Fibroblast of skin of left quadriceps (primary cell): ENCODE measurements at places on chromosomes 1 and 21.

GRCh38 chr1:31725134-31725533 is 21.3 kb upstream of the COL16A1 start:
- DNase-seq: no peak

- peak; percentile 9 for DNase-seq
Measured at GRCh38 chr1:238052496-238053266, 162.0 kb upstream of the ZP4 start.

DNA sequence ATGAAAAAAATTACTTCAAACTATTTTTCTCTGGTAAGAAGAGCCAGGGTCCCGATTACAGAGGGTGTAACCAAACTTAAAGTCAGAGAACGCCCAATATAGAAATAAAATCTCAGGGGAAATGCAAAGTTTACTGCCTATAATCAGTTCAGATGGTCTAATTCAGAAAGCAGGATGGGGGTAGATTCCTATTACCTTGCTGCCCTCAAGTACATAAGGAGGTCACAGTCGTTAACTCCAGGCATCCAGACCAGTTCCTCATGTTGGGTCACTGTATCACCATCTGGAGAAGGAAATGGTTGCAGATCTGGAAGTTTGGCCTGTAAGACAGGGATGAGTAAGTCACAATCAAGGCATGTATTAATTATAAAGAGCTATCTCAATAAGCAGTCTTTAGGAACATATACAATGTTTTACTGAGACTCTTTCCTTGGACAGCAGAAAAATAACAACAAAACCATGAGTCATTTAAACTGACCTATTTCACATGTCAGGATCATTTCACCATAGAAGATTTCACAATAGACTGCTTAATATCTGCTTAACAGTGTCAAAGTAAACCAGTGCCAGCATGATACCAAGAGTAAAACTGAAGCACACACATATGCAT is 179.4 kb downstream of the SLC45A1 start:
- DNase-seq: no peak

DNA sequence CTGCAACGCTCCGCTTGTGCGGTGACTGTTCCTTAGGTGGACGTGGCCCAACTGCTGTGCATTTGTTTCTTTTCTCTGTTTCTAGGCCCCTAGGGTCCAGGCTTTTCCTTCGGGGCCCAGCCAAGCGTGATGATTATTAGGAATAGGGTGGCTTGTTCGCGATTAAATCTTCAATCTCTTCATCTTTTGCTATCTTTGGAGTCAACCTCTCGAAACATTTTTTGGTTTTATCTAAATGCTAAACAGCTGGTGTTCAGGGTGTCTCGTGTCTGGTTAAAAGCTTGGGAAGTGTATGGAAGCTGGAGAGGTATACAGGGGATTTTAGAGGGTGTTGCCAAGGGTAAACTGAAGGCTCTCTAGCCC is 844 bp upstream of the PLD5 start:
- DNase-seq: no peak

GRCh38 chr1:36204347-36204909 is 19.8 kb upstream of the THRAP3 start:
- no peak for DNase-seq

DNA sequence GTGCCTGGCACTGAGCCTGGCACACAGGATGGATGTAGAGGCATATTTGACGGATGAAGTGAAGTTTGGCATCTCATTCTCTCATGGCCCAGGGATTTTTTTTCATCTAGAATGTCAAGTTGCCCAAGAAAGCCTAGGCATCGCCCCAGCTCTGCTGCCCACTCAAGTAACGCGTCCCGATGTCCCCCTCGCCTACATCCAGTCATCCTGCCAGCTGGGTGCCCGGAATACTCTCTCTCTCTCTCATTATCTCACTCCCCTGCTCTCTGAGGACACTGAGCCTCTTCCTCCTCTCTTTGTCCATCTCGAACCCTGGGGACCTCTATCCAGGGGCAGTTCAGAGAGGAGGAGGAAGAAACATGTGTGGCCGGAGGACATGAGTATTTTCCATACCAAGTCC is 142.3 kb upstream of the ZC3H12A start:
- no peak for DNase-seq

DNA sequence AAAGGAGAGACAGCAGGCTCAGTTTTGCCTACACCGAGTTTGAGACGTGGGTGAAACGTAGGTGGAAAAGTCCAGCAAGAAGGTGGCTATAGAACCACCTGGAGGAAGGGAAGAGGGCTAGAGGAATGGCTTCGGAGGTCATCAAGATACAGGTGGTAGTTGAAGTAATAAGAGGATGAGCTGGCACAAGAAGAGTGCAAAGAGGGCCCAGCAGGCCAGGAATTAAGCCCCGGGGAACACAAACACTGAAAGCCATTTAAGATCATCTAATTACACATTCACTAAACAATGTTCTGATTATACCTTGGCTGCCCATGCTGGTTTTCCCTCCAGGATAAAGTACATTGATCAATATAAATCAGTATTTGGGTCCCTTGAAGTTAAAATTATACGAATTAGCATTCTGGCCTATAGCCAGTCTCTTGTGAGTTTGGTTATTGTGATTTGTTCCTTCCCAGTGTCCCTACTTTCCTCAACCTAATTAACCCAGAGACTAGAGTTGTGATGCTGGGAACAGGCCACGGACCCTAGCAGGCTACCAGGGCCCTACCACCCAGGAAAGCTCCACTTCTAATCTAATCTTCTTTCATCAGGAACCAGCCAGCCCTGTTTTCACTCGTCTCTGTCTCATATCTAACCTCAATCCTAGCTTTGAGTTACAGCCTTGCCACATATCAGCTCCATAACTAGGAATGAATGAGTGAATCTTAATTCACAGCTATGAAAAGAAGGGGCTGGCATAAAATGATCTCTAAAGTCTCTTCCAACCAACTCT is 26.4 kb upstream of the PPP1R15B start:
- DNase-seq: no peak

- peak; percentile 72 for DNase-seq
Measured at GRCh38 chr1:65509912-65510680, 89.6 kb downstream of the LEPR start.

- DNase-seq: no peak
Measured at GRCh38 chr1:19533626-19534025, 48.3 kb upstream of the CAPZB start.

DNA sequence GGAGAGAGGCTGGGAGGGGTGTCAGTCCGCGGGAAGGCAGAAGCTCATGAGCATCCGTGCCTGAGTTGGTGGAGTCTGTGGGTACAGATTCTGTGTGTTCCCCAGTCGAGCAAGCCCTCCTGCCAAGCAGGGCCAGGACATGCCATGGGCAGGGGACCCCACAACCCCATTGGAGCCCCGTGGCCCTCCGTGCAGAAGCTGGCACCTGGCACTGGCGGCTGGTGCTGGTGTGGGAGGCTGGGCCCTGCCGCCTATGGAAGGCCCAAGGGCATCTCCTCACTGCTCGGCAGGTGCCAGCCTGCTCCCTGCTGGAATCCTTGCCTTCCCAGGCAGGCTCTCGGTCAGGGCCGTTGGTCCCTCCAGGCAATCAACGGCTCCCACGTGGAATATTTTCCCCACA is 73.7 kb downstream of the UBE2T start:
- no peak for DNase-seq

DNA sequence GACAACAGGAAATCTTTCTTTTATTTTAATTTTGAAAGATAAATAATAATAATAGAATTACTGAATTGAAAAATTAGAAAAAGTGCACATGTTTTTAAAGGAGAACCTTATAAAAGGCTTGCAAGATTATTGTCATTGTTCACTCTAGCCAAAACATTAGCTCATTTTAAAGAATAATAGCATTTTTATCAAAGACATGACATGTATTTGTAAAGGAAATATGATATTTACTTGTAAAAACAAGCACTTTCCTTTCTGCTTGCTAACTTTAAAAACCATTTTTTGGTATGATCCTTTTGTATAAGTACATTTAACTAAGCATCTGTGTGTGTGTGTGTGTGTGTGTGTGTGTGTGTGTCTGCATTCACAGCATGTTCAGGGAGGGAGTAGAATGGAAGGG is 156.3 kb upstream of the C1orf87 start:
- no peak for DNase-seq

DNA sequence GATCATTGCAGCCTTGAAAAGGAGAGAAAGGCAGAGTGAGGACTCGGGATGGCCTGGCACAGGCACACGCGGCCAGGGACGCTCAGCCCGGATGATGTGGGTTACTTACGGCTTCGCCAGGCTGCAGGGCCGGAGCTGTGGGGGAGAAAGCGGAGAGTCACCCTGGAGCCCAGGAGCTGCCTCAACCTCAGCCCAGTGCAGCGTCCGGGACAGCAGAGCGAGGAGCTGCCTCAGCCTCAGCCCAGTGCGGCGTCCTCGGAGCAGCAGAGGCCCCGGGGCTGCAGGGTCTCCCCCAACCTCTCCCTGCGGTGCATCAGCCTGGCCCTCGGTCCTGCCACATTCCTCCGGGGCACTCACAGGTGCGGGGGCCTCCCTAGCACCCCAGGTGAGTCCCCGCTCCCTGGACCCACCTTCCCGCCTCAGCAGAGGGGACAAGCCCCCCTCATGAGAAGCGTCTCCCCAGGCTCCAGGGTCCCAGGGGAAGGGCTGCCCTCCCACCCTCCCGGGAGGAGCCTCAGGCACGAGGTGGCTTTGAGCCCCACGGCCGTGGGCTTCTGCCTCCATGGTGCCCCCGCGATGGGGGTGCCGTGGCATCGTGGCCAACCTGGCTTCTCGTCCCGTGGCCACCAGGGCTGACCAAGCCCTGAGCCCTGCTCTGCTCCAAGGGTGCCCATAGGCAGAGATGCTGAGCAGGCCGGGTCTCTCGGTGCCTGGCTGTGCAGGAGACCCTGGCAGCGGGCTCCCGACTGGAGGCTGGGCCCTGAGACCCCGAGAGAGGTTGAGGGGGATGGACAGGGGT is 10.5 kb upstream of the RNF223 start:
- DNase-seq: no peak

DNA sequence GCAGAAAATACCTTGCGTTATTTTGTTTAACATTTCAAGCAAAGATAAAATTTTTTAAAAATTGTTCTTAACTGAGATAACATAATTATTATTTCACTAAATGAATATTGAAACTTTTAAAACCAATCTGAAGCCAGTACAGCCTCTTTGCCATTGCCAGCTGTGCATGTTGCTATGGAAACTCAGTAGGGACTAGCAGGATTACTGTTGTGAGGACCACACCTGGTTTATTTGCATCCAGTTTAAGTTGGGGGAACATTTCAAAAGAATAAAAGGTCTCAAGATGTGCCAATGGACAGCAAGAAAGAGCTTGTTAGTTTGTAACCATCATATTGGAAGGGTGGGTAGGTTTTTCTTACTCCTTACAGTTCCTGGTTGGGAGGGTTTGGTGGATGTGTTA is 80.7 kb downstream of the POU2F1 start:
- DNase-seq: no peak

DNA sequence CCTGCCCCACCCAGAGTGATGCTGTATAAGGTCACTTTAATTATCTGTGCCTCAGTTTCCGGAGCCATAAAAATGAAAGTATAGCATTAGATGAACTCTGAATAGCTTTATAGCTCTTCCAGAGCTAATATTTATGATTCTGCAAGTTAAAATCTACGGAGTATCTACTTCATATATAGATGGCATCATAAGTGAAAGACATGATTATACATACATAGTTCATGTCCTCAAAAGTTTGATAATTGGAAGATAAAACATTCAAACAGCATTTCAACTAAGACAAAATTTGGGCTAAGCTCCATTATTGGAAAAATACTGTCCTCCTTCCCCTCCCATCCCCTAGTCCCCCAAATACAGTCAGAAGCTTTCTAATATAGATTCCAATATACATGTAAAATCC is 4.2 kb downstream of the AKT3 start:
- DNase-seq: no peak

- no peak for DNase-seq
Measured at GRCh38 chr21:26332867-26333266, 162.3 kb upstream of the APP start.

- no peak for DNase-seq
Measured at GRCh38 chr1:80214888-80215540, 1208.5 kb upstream of the ADGRL4 start.

DNA sequence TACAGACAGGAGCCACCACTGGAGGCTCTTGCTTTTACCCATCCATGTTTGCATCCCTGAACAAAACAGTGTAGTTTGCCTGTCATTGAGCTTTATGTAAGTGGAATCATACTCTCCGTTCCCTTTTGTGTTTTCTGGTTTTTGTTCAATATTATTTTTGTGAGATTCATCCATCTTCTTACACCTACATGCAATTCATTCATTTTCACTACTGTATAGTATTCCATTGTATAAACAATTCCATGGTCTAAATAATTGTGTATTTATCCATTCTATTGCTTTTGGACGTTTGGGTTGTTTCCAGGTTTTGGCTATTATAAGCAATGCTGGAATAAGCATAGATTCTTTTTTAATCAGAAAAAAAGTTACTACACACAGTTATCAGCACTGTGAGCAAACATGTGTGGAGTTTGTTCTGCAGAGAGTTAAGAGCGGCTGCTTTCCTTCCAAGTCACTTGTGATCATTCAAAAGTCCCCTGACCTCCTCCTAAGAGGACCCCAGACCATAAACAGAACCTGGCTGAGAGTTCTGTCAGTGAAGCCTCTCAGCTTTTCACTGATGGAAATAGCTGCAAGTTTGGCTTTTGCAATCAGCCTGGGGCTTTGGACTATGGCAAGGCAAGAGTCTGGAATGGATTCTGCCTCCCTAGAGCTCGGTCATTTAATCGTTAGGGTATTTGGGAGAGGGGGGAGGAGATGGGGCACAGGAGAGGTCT is 5.1 kb upstream of the GPR157 start:
- no peak for DNase-seq

DNA sequence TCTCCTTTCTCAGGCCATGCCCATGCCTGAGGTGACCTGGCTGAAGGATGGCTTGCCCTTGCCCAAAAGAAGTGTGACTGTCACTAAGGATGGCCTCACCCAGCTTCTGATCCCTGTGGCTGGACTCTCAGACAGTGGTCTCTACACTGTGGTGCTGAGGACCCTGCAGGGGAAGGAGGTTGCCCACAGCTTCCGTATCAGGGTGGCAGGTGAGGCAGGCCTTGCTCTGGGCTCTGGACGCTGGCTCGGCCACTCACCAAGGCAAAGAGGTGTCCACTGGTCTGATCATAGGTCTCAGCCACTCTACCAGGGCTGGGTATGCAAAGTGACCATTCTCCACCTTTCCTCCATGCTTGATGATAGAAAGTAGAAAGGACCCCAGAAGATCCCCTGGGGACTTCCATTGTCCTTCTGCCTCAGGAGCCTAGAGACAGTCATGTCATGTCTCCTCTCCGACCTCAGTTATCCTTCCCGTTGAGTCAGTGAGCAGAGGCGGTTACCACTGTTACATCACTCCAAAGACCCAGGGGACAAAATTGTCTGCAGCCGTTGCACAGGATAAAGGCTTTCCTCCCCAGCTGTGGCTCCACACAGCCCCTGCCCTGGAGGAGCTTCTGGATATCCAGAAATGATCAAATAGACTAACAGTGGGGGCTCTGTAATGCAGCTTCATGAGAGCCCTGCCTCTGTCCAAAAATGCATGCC is 34.2 kb downstream of the IGFN1 start:
- no peak for DNase-seq

DNA sequence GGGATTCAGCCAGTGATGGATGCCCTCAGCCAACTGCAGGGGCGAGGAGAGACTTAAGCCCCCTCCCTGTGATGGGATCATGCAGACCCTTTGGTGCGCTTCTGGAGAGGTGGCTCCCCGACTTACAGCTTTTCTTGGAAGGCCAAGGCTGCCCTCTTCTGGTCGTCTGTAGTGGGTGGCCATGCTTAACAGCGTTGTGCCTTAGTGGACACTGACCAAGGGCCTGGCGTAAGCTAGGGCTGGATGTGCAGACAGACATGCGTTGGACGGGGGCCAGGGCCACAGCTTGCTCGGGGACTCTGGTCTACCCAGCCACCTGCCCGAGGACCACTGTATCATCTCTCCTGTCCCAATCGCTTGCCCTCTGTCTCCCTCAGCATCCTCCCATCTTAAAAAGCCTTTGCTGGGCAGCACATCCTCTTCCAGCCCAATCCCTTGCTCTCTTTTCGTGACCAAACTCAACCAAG is 5.5 kb downstream of the AZIN2 start:
- DNase-seq: no peak
